ENCODE measurements at places on chromosomes 3 and 15.

- DNase-seq: no peak
Observed at GRCh38 chr3:169710619-169711018, 47.1 kb upstream of the MECOM start.

DNA sequence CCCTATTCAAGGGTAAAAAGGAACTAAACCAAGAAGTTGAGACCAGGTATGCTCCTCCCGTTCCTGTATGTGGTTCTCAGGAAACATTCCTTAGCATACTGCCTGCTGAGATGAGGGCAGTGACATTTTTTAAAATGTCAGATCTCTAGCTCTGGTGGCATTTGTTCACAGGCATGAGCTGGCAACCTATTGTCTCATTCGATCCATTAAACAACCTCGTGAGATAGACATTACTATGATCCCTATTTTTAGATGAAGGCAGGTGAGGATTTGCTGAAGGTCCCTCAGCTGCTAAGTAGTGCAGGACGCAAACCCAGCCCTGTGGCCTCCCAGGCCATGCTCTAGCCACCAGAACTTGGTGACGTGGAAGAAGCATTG lies 74.9 kb downstream of the SIDT1 start:
- no peak for DNase-seq

GRCh38 chr3:182420741-182421140 lies 372.6 kb upstream of the ATP11B start:
- DNase-seq: no peak

DNA sequence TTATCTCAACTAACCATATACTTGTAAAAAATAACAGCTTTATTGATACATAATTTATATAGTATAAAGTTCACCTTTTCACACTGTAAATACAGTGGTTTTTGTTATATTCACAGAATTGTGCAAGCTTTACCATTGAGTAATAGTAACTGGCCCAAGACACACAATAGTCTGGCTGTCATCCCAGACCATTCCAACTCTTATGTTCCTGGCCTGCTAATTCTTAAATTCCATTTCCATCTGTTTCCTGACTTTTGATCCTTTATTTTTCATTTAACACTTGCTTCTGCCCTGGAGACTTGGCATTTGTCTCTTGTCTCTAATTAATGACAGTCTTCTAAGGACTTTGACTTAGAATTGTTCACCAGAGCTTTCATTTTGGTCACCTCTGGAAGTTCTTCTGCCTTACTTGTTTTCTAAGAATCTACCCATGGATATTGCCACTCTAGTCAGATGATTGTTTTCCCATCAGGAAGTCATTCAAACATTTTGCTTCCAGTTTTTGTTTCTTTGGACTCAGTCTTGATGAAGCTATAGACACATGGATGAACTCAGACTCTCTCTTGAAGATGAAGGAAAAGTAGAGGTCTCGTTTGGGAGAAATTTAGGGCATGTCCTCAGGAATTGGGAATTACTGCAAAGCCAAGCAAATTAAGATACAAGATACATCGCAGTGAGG lies 27.2 kb upstream of the PLSCR4 start:
- DNase-seq: no peak

- no peak for DNase-seq
Observed at GRCh38 chr15:56767315-56767714, 34.0 kb upstream of the ZNF280D start.

DNA sequence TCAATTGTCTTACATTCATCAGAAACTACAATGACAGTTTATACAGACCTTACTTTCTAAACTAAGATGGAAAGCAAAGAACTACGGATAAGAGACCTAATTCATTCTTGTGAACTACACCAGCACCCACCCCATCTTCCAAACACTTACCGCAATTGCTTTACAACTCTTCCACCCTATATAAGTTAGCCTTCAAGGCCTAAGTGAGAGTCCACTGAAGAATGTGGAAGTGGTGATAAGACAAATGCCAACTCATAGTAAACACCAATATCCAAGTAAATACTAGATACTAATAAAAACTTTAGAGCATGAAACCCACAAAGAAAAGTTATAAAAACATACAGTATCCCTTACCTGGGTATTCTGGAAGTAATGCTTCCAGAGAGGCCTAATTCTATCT lies 13.6 kb downstream of the ARF4 start:
- no peak for DNase-seq

- DNase-seq: no peak
Observed at GRCh38 chr3:57981483-57982087, 26.6 kb upstream of the FLNB start.

GRCh38 chr15:47890397-47891150 lies 173.3 kb downstream of the SEMA6D start:
- DNase-seq: no peak

DNA sequence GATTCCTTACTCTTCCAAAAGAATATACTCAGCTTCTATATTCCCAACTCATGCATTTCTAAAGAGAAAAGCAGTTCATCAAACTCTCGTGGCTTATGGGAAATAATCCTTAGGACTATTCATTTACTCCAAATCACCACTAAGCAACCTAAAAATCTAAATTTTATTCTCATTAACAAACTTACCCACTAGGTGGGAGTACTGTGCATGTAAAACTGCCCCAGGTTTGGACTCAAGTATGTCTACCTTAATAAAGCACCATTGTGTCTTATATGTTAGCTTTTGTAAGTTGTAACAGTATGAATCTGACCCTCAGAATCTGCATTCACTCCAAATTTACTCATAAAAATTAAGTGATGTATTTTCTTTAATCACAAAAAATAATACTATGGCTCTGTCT lies 25.3 kb downstream of the RAD18 start:
- DNase-seq: no peak

- no peak for DNase-seq
Observed at GRCh38 chr3:86785386-86785785, 205.6 kb downstream of the VGLL3 start.

DNA sequence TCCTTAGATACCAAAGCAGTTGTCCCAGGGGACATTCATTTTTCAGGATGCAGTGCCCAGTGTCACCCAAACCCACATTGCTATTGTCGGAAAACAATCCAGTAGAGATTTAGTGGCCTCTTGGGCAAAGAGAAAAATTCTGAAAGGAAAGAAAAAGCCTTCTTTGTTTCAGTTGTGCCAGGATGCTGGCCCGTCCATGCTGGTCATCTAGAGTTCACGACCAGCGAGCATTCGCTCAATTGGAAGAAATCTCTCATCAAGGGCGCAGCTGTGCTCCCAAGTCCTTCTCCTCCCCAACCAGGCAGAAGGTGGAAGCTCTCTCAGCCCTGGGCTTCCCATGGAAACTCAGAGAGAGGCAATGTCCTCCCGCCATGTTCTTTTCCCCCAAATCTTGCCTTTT lies 123.7 kb downstream of the MTHFS start:
- DNase-seq: no peak

- DNase-seq: no peak
Observed at GRCh38 chr3:28901018-28901417, 379.9 kb upstream of the RBMS3 start.

DNA sequence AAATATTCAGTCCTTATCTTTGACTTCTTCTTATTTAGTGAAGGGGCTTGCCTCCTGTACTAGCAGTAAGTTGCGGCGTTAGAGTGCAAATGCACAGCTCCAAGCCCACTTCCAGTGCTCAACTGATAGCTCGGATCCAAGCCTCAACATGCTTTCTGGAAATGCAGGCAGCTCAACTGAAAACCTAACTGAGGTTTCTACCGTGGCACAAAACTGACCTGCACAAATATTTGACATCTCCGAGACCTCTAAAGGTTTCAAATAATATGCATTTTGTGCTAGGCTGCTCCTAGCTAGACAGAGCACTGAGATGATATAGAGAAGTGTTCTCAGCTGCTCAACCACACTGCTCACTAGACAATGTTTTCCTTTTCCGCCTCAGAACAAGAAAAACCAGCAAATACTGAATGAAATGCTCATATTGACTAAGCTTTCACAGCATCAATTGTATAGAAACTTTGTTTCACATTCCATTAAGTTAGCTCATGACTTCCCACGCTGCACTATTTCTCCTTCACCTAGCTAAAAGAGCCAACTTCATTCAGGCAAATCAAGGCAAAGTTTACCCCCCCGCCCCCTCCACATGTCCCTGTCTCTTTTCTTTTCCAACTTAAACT lies 822 bp downstream of the ZNF385D start:
- no peak for DNase-seq
